Hepatocyte (in vitro differentiated cells): ENCODE measurements at places on chromosomes 16 and 17. TPM values are rescaled to one million over a fixed set of nuclear protein-coding genes. Genes with fewer than 3 reads are reported as not detected.

DNA sequence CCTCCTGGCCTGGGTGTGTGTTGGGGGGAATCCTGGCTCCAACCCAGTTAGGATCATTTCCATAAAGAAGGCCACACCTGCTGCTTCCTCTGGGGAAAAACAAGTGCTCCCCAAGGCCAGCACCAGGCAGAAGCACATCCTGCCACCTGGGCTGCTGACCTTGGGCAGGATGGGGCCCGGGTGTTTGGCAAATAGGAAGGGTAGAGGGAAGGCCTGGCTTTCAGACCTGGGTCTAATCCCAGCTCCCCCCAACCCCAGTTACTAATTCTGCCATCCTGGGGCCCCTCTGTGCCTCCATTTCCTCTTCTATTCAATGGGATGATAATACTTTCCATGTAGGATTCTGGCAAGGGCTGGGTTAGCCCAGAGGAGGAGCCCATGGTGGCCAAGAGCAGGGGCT lies 3.0 kb upstream of the NLRC5 start:
- no peak for DNase-seq

The OTOP2 gene
- 0.16 and 1.1 TPM in 2 replicates for total RNA-seq

The CCL17 gene
- not detected in 2 replicates for total RNA-seq

The CRISPLD2 gene
- 253 and 281 TPM in 2 replicates for total RNA-seq

DNA sequence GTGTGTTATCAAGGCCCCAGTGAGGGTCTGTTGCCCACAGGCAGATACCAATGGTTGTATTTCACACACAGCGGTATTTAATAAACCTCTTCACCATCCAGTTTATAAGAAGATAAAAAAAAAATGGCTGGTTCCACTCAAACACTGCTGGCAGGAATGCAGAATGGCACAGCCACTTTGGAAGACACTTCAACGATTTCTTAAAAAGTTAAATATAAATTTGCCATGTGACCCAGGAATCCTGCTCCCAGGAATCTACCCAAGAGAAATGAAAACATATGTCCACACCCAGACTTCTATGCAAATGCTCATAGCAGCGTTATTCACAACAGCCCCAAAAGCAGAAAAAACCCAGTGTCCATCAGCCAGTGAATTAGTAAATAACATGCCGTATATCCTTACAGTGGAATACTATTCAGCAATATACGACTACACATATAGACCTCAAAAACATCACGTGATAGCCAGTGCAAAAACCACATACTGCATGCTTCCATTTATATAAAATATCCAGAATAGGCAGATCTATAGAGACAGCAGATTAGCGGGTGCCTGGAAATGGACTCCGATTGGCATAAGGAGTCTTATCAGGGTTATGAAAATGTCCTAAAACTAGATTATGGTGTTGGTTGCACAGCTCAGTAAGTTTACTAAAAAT lies 38.7 kb downstream of the XYLT1 start:
- no peak for DNase-seq

DNA sequence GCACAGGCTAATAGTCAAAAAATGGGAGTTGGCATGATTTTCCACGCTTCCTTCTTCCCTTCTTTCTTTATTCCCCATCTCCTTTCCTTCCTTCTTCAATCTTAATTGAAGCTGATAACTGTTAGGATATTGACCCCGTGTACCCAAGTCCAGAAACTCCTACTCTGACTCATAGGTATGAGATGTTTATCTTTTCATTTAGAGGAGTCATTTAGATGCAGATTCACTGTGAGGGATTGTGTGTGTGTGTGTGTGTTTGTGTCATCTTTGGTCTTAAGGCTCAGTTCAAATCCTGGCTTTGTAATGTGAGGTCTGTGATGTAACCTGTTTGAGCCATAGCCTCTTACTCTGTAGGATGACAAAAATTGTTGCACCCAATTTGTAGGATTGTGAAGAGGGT lies 332.0 kb upstream of the MAF start:
- peak; percentile 29 for DNase-seq

The CBFA2T3 gene
- total RNA-seq, result 0.07 TPM in 1 of 2 replicates, not detected in the other

The ELMO3 gene
- total RNA-seq, result 18.5 and 18.7 TPM in 2 replicates

The ATP1B2 gene
- total RNA-seq, result 0.04 and 0.23 TPM in 2 replicates

GRCh38 chr16:67651847-67652246 lies 6.9 kb downstream of the CARMIL2 start:
- DNase-seq, result no peak

The KRT31 gene
- total RNA-seq, result not detected in 2 replicates

- DNase-seq, result no peak
Observed at GRCh38 chr16:63896383-63897109, 1225.3 kb downstream of the CDH11 start.

DNA sequence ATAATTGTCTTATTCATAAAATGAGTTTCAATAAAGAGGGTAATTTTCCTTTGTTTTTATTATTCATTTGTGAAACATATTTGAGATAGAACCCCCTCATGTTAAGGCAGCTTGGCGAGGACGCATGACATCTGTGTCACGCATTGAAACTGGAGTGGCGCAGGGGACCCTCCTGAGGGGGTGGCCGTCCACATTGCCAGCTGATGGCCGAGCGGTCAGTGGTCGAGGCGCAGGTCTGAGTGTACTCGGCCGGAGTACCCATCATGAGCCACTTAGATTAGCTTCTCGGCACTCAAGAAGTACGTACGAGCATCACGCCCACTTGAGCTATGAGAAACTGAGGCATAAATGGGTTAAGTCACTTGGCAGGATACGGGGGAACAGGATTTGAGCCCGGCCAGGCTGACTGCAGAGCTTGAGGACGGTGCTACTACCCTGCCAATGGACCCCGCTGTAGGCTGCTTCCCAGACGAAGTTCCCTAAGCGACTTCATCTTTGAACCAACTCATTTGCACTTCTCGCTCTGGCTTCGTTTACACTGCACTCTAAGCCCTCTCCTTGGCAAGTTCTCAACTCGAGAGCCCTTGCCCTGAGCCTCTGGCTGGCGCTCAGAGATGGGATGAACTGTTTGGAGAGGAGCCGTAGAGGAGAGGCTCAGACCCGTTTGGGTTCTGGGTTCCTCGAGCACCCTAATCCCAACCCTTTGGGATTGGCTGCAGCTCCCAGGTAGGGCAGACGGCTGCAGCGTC lies 91.8 kb downstream of the SDK2 start:
- no peak for DNase-seq

The SLC6A4 gene
- 2.0 and 3.8 TPM in 2 replicates for total RNA-seq

- no peak for DNase-seq
Observed at GRCh38 chr16:12540290-12540689, 263.4 kb downstream of the CPPED1 start.

GRCh38 chr16:21560462-21560861 lies 38.9 kb upstream of the METTL9 start:
- no peak for DNase-seq

DNA sequence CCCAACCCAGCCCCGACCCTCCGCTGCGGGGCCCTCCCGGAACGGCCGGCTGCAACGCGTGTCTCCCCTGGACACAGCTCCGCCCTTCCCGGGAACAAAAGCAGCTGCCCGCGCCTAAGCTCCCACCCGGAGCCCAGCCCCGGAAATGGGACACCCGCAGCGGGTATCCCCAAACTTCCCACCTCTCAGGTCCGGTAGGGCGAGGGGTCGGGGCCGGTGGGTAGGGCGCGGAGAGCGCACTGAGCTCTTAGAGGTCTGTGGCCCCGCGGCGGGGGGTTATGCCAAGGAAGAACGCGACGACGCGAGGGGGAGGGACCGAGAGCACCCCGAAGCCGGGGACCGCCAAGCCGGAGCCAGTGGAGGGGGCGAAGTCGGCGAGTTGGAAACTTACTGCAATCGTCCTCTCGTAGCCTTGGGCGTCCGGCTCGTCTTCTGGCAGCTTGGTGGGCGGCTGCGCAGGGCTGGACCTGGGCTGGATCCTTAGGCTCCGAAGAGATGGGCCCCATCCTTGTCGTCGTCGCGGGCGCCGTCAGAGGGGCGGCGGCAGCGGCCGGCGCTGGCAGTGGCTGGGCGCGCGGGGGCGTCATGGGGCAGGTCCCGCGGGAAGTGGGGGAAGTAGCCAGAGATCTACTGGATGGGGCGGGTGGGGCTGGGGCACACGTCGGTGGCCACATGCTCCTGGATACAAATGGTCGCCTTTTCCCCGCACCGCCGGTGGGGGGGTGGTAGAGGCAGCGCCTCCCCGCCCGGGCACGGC lies 6.9 kb downstream of the USP6 start:
- peak; percentile 67 for DNase-seq

The MT1M gene
- total RNA-seq, result 0.60 TPM in 1 of 2 replicates, not detected in the other

GRCh38 chr16:30354423-30355143 lies 525 bp downstream of the CD2BP2 start:
- peak; percentile 50 for DNase-seq

The PPM1D gene
- 12.6 and 18.3 TPM in 2 replicates for total RNA-seq

- DNase-seq, result no peak
Observed at GRCh38 chr16:14494396-14494966, 135.6 kb downstream of the PARN start.
